ENCODE measurements at places on chromosomes 16 and 17. TPM values are rescaled to one million over a fixed set of nuclear protein-coding genes. Genes with fewer than 3 reads are reported as not detected.

TUBB3 gene
- 13.9 TPM for polyA plus RNA-seq

ASPA gene
- polyA plus RNA-seq = 31.8 TPM

TLCD2 gene
- 7.1 TPM for polyA plus RNA-seq

ANKFY1 gene
- 56.2 TPM for polyA plus RNA-seq

PRKCB gene
- polyA plus RNA-seq = 4.5 TPM

METTL22 gene
- 31.1 TPM for polyA plus RNA-seq

GPRC5C gene
- polyA plus RNA-seq = 133 TPM

MRPL58 gene
- 29.5 TPM for polyA plus RNA-seq

COX6A2 gene
- 1.4 TPM for polyA plus RNA-seq

SLC35G6 gene
- 0.52 TPM for polyA plus RNA-seq

FAM83G gene
- 7.5 TPM for polyA plus RNA-seq

ABCC1 gene
- polyA plus RNA-seq = 32.2 TPM

BAHCC1 gene
- 33.0 TPM for polyA plus RNA-seq

TSPAN10 gene
- 4.2 TPM for polyA plus RNA-seq

Measured in renal pelvis (tissue), 12 donors.